NCI-H187 treated with DMSO at 0.1 percent for 48 hours (cell line): ENCODE measurements at places on chromosomes 13 and 19.

DNA sequence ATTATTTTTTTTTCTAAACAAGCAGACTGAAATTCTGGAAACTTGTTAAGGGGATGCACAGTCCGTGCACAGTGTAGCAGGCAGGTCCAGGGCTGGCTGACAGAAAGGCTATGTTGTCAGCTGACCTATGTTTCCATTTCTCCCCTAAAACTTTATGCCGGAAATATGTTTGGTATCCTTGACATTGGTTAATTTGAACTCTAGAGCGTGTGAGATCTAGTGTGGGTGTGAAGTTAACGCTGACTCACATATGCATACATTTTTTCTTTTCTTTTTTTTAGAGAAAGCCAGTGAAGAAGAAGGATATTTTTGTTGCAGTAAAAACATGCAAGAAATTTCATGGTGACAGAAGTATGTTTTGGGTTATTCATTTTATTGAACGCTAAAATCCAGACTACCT is 76.6 kb downstream of the B3GLCT start:
- DNase-seq = no peak

- no peak for DNase-seq
Measured at GRCh38 chr19:10742476-10742875, 24.6 kb downstream of the DNM2 start.

DNA sequence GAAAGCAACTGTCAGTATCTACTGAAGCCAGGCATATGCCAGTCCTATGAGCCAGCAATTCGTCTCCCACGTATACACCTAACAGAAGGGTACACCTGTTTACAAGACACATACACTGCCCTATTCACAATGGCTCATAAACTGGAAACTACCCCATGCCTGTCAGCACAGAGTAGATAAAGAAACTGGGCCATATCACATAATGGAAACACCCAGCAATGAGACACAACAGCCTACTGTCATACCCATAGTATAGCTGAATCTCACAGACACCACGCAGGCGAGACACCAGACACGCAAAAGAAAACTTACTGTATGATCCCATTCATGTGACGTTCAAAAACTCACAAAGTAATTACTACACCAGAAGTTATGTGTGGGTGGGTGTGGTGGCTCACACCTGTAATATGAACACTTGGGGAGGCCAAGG is 15.7 kb downstream of the NOSIP start:
- no peak for DNase-seq

DNA sequence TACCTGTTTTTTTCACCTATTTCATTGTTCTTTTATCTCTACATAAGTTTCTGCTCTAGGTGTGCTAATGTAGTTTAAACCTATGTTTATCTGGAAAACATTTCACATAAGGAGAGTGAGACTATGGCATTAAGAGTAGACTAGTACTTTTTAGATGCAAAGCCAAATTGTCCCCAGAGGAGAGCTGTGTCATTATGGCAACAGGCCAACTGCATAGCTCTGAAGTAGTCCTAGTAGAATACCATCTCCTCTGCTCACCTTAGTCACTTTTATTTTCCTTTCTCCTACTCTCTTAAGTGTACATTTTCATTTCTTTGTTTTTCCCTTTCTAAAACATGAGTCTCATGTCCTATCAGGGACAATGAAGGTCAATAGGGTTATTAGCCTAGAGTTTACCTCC is 123.1 kb downstream of the ITGBL1 start:
- no peak for DNase-seq

GRCh38 chr13:78022164-78022877 is 103.7 kb upstream of the EDNRB start:
- DNase-seq = no peak

DNA sequence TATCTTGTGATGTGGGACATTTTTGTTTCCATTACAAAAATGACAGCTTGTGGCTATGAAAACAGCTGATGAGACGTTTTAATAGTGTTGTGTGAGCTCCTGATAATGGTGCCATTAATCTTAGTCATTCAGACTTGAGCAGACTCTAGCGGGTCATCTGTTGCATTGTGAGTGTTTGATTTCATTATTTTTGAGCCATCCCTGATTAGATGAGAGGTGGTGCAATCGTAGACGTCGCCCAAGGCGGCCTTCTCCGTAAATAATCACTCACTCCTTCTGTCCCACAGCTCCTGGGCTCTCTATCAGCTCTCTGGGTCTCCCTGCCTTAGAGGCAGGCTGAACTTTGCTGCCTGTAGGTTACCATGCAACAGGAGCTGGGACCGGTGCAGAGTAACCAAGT is 528.0 kb upstream of the SGCG start:
- no peak for DNase-seq

GRCh38 chr13:113224486-113224885 is 15.1 kb downstream of the CUL4A start:
- no peak for DNase-seq

DNA sequence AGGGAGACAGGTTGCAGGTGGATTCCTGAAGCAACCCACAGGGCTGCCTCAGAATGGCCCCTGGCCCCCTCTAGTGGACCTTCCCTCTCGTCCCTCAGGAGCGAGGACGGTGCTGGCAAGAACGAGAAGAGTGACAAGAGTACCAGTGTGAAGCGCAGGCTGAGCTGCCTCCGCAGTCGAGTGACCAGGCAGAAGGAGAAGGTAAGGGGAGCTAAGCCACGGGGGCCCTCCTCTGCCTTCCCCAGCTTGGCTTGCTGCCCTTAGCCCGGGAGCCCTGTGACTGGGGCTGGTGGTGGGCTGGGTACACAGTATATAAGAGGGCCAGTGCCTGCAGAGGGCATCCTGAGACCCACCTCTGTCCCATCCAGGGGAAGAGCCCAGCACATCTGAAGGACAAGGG is 34.0 kb downstream of the ARHGEF18 start:
- DNase-seq = no peak

DNA sequence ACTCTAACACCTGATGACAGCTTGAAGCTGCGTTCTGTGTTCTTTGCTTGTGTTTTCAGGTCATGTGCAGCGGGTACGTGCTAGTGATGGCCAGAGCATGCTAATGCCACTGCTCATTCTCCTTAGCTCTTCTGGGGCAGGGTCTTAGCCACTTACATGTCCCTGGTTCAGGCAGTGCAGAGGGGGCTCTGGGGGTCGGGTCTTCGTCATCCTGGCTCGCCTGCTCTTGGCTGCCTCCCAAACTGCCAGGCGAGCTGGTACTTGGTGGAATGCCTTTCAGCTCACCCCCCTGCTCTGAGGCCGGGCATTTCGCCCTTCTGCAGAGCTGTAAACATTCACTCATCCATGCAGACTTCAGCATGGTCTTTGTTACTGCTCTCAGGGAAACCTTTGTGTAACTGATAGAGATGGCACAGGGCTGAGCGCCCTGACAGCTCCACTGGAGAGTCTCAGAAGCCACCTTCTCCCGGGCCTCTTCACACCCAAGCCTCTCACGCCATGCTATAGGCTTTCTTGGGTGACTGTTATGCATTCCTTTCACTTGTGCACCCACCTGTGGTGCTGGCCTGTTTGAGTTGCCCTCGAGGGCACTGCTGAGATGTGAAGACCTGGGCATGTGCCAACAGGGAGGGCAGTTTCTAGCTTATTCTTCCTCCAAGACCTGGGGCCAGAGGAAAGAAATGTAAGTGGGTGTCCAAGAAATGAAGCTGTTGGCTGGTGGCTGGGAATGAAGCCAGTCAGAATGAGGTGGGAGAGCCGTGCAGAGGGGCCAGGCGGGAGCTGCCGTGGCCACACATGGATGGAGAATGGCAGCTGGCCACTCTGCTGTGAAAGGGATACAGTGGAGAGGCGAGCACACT is 24.4 kb downstream of the FAM124A start:
- DNase-seq = peak; percentile 40

- no peak for DNase-seq
Measured at GRCh38 chr19:33476151-33476707, 45.4 kb downstream of the PEPD start.
